ENCODE measurements at places on chromosomes 12 and 14. TPM values are rescaled to one million over a fixed set of nuclear protein-coding genes. Genes with fewer than 3 reads are reported as not detected.

ANKRD33 gene
- not detected for total RNA-seq

- DNase-seq: peak; percentile 76
Measured at GRCh38 chr14:92846162-92846897, 52.2 kb downstream of the GOLGA5 start.

KRT78 gene
- total RNA-seq: not detected

- no peak for DNase-seq
Measured at GRCh38 chr14:60227291-60227690, 21.7 kb upstream of the PPM1A start.

DNA sequence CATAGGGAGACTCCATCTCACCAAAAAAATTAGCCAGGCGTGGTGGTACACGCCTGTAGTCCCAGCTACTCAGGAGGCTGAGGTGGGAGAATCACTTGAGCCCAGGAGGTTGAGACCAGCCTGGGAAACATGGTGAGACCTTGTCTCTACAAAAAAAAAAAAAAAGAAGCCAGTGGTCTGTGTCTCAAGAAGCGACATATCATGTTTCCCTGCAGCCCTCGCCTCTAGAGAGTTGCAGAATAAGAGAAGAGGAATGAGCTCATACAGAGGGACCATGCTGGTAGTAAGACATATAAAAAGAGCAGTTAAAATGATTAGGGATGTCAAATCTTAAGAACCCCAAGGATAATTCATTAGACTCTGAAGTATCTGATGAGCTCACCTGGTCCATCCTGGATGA, 39.4 kb upstream of the BICDL1 start:
- no peak for DNase-seq

- DNase-seq: no peak
Measured at GRCh38 chr12:96057986-96058553, 22.7 kb upstream of the LTA4H start.

DNA sequence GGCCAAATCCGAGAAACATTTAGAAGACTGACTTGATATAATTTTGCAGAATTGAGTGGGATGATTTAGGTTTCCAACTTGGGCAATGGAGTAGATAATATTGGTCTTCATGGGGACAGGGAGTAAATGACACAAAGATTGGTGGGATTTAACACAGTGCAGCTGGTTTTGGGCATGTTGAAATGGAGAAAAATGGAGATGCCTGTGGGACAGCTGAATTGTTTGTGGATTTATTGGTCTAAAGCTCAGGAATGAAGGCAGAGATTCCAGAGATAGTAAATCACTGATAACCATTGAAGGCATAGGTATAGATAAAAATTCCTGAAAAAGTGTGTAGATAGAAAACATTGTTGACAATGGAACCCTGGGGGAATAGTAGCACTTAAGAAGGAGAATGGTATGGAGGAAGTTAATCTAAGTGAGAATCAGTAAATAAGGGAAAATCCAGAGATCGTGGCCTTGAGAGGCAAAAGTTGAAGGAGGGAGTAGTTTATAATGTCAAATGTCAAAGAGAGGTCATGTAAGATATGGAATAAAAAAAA, 120.9 kb upstream of the ATP2B1 start:
- DNase-seq: no peak

TMEM132D gene
- not detected for total RNA-seq

DNA sequence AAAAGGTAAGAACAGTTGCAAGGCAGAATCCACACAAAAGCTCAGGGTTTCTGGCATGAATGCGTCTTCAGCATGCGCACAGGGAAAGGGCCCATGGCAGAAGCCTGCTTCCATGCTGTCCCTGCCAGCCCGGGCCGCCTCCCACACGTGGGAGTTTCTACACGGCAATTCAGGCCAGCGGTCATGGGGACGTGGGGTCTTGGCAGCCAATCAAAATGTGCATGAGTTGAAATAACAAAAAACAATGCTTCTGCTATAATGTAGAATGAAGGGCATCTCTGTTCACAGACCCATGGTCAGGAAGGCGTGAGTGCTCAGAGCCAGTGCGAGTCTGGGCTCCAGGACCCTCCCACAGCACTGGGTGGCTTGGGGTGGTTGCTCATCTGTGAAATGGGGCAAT, 28.6 kb downstream of the AMN start:
- DNase-seq: no peak

TGFB3 gene
- 3.2 TPM for total RNA-seq

DNA sequence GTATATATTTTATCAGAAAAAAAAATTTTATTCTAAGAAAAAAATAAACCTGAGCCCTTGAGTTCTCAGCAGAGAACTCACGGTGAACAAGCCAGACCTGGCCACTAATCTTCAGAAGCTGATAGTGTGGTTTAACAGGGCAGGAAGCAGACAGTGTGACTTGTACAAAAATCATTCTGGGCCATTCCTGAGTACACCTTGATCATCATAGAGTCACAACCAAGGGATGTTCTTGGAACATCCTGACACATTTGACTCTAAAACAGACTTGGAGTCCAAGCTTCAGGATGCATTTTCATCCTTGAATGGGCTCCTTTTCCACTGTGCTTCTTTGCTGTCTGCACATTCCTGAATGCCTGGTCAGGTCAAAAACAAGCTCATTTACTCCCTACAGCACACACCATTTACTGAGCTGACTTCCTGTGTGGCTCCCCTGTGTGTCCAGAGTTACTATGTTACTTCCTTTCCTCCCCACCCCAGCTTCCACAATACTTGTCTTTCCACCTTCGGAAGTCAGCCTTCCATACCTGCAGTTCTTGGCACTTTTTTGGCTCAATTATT, 112.0 kb downstream of the ANO6 start:
- DNase-seq: no peak

PRICKLE1 gene
- 1.1 TPM for total RNA-seq

DHRS2 gene
- total RNA-seq: 2.4 TPM

FAM222A gene
- 1.2 TPM for total RNA-seq

DNA sequence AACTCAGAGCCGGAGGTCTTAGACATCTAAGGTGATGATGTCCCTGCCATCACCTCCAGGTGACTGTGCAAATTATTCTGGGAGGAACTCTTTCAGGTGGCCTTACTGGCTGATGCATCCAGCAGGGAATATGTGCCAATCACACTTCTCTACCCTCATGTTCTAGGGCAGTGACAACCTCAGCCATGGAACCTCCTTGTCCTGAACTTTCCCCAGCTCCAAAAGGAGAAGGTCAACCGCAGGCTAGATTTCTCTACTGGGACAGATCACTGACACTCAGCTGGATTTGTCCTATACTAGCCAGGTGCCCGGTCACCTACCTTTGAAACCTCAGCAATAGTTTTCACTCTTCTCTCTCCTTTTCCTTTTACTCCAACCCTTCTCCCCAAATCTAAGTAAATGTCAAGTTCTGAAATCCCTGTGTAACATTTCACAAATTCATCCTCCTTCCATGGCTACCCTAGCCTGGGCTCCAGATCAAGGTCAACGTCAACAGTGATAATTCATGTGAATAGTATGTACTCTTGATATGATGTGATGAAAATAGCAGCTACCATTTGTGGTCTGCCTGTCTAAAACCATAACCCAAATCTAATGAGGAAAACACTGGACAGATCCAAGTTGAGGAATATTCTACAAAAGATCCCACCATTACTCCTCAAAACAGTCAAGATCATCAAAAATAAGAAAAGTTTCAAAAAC, 115.0 kb upstream of the EGLN3 start:
- DNase-seq: no peak

DNA sequence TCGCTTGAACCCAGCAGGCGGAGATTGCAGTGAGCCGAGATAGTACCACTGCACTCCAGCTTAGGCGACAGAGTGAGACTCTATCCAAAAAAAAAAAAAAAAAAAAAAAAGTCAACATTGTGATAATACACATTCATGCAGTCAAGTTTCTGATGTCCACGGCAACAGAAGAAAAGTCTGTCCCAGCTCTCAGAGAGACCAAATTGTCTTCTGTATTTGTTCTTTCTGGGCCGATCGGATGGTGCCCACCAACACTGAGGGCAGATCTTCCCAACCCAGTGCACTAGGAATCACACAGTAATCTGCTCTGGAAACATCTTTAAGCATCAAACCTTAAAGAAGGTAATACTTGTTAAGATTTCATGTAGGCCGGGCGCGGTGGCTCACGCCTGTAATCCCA, 31.6 kb downstream of the EAPP start:
- no peak for DNase-seq
